ENCODE measurements at places on chromosomes 13 and 19.

- no peak for DNase-seq
Measured at GRCh38 chr13:85982102-85982501, 182.9 kb upstream of the SLITRK6 start.

DNA sequence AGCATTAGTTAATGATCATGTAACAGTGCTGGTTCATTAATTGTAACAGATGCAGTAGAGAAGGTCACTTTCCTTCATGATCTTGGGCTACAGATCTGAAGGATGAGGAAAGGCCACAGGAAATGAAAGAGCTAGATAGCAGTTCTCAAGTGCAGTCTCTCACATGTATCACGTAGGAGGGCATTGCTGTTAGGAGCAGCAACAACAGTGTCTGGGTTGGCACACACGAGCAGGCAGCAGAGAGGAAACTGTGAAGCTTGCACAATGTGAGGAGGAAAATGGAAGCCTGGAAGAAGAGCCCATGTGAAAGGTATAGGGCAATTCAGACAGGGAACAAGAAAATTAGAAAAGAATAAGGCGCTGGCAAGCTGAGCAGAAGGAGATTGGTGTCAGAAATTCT lies 1741.5 kb downstream of the PCDH9 start:
- DNase-seq, result no peak

DNA sequence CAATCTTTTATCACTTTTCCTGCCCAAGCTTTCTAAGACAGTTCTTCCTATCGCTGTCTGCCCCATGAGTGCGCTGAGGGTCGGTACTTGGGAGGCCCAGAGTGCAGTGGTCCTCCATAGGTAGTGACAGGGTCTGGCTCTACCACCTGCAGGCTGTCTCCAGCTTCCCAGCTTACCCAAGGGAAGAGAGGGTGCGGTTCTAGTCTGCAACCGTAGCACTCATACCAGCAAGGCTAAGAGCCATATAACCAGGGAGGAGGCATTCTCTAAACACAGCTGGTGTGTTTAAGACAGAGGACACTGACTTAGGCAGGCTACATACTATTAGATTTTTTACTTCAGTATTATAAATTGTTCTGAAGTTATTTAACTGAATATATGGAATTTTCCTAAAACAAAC lies 8.2 kb downstream of the PROZ start:
- no peak for DNase-seq

DNA sequence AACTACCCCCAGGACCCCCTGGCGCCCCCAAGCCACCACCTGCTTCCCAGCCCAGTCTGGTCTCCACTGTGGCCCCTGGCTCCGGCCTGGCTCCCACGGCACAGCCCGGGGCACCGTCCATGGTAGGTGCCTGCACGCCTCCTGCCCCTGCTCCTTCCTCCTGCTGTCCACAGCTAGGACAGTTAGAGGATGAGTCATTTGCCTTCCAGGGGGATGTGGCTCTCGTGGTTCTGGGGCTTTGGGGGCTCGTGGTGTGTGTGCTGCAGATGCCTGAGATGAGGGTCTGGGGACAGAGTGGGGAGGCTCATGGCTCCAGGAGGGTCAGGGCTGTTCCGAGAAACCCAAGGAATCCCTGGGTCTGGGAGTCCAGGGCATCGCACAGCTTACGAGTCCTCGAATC lies 12.7 kb downstream of the MED25 start:
- DNase-seq, result no peak

- DNase-seq, result no peak
Measured at GRCh38 chr19:23783636-23784035, 24.9 kb upstream of the ZNF681 start.

DNA sequence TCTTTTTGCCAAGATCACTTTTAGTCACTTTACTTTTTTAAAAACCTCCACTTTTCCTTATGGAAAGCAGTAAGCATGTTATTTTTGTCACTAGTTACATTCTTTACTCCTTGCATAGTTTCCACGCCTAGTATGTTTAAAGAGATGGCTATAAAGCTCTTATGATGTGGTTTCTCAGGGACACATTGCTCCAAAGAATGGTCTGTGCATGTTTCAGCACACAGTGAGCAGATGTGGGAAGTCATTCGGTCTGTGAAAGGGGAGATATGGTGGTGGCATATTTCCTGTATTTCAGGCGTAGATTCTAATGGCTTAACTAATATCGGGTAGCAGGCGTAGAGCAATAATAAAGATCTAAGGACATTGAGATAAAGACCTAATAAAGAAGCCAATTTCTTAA lies 180.7 kb downstream of the SLITRK6 start:
- no peak for DNase-seq

DNA sequence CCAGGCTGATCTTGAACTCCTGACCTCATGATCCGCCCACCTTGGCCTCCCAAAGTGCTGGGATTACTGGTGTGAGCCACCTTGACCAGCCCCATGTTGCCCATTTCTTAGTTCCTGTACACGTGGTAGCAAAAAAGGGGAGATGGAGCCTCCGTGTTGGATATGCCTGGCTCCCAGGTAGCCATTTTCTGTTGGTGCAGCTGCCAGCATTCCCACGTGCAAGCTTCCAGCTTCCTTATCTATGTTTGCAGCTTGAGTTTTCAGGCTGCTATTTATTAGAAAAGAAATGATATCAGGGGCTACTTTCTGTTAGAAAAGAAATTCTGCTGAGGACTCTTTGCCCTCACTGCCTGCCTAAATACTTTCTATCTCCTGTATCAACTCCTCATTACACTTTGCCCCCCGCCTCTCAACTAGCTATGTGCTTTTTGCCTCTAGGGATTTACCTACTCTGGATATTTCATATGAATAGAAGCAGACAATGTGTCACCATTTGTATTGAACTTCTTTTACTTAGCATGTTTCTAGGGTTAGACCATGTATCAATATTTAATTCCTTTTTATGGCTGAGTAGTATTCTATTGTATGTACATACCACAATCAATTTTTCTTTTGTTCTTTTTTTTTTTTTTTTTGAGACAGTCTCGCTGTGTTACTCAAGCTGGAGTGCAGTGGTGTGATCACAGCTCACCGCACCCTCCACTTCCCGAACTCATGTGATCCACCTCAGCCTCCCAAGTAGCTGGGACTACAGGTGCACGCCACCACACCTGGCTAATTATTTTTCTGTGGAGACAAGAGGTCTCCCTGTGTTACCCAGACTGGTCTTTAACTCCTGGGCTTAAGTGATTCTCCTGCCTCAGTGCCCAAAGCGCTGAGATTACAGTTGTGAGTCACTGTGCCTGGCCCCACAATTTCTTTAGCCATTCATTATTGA lies 3.4 kb upstream of the TMED1 start:
- DNase-seq, result no peak

GRCh38 chr13:96519380-96519779 lies 429.5 kb downstream of the HS6ST3 start:
- no peak for DNase-seq

GRCh38 chr19:35451338-35452096 lies 3.5 kb downstream of the FFAR2 start:
- no peak for DNase-seq
